ENCODE measurements at places on chromosomes 7 and 10.

DNA sequence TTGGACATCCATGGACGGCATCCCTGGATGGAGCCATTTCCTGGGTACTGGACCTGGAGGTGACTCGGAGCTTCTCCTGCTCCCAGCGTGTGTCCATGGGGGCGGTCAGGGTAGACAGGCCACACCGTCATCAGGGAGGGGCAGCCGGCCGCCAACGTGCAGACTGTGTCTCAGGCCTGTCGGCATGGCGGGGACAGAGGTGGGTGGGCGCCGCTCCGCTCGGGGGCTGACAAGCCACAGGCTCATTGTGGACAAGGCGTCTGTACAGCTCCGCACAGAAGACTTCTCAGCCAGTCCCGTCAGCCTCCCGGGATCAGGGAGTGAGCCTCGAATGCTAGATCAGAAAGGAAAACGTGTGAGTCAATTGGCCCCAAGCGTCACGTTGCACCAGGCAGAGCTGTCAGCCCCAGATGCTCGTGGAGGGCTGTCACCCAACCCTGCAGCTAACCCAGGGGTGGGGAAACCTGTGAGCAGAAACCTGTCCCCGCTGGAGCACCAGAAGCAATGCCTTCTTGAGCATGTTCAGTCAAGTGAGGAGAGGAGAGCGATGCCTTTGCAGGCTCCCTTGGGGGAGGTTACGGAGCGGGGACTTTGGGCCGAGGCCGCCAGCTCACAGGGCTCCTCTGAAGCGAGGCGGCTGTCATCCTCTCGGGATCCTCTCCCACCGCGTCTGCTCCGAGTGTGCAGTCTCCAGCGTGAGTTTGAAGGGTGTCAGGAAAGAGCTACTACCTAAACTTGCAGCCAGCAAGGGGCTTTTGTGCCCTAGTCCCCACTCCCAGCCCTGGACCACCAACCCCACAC is 16.0 kb upstream of the DPYSL4 start:
- DNase-seq = peak; percentile 22

- DNase-seq = no peak
Observed at GRCh38 chr7:17131060-17131345, 167.4 kb upstream of the AHR start.

GRCh38 chr7:27100694-27101170 is 1.8 kb downstream of the HOXA2 start:
- no peak for DNase-seq

- DNase-seq = no peak
Observed at GRCh38 chr10:70378122-70378521, 4.3 kb downstream of the LRRC20 start.

DNA sequence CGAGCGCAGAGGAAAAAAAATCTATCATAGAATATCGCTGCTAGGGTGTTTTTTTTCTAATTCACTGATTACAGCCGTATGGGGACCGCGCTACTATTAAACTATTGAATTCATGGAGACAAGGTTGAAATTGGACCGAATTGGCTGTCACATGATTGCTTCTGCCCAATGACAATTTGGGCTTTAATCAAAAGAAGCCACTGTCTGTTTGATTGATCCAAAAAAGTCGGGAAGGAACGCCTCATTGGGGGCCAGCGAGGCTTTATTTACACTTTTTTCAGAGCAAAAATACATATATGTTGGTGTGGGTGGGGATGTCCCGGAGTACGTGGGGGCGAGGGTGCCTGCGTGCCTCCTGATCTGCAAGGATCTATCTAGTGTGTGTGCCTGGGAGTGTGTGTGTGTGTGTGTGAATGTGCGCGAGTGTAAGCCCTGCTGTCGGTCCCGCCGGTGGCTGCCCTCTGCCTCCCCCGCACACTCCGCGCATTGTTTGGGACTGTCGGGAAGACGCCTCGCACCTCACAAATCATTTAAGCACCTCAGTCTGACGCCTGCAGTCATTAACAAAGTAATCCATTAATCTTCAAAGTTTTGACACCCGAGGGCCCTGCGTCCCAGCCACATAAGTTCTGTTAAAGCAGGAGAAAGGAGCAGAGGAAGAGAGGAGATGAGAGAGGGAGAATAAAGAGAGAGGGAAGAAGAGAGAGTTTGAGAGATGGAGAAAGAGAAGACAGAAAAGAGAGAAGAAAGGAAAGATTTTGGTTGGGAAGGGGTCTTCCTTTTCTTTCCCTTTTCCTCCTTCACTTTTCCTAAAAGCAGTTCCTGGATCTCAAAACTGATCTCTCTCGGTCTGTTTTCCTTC is at the start of gene HOXA2:
Gene HOXA2, minus strand, starts transcription at position 103 of the 862 bp plus-strand sequence. CDS start 183 bp downstream, outside the sequence.
- DNase-seq = no peak
